Esophagus squamous epithelium (tissue), 5 donors: ENCODE measurements at places on chromosomes 6 and 20. TPM values are rescaled to one million over a fixed set of nuclear protein-coding genes. Genes with fewer than 3 reads are reported as not detected.

Gene EYA2
- 22.1 TPM for total RNA-seq

Gene C20orf141
- total RNA-seq = not detected

Gene PCK1
- 0.68 TPM for total RNA-seq

DNA sequence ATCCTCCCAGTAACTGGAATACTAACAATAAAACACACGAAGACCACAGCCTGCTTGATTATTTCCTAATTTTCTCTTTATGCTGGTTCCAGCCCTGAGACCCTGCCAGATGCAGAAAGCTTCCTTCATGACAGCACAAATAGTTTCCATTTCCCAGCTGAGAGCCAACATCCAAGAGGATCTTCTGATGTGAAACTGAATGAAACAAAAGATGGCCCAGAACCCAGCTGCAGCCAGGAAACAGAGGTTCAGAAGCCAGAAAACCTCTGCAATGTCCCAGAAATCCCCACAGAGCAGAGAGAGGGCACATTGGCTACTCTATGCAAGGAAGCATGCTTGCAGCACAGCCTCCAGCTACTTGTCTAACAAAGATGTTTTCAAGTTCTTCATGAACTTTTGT lies 61.8 kb upstream of the PLEKHG1 start:
- DNase-seq = no peak
- H3K27ac ChIP-seq = peak overlapping the region; percentile 29
- H3K36me3 ChIP-seq = no peaks in the 10 kb centered on the region
- no peak overlapping the region for H3K4me3 ChIP-seq
- no peaks in the 10 kb centered on the region for H3K27me3 ChIP-seq
- H3K4me1 ChIP-seq = no peaks in the 10 kb centered on the region

DNA sequence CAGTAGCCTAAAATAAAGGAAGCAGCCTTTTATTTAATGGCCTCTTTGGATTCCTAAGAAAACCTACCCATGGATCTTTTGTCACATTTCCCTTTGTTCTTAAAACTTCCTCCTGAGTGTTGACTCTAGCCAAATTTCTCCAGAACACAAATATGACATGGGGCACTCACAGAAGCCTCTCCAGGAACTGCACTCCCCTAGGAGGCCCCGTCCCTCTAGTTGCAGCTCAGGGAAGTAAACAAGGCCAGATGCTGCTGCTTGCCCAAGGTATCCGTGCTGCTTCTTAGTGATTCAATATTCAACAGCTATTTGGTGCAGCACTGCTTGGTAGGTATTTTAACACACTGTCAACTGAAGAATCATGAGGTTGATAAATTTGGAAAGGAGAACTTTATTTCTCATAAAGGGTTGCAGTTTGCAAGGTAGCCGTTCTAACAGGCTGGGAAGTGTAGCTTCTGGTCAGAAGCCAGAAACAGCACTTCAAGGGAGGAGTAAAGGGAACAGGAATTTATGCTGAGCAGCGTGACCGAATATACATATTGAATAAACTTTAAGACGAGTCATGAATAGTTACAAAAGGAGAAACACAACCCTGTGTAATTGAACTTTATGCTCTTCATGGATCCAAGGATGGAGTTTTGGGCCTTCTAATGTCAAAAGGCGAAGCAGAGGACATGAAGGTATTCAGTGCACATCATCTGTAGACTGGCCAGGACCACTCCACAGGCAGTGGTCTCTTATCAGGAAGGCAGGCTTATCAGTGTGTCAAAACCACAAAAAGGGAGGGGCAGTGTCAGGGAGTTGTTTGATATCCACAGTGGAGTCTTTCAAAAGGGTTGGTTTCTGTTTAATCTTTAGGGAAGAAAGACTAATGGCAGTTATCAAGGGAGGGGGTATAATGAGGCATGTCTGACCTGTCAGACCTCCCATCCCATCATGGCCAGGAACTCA lies 63.3 kb downstream of the CD24 start:
- H3K4me1 ChIP-seq = peaks cover 69% of the 10 kb centered on the region
- no peaks in the 10 kb centered on the region for H3K27me3 ChIP-seq
- DNase-seq = no peak
- no peak overlapping the region for H3K4me3 ChIP-seq

- H3K4me3 ChIP-seq = no peak overlapping the region
- H3K36me3 ChIP-seq = no peaks in the 10 kb centered on the region
- H3K27ac ChIP-seq = no peak overlapping the region
- H3K27me3 ChIP-seq = no peaks in the 10 kb centered on the region
Measured at GRCh38 chr6:138765896-138766655, 7.5 kb upstream of the CCDC28A start.

DNA sequence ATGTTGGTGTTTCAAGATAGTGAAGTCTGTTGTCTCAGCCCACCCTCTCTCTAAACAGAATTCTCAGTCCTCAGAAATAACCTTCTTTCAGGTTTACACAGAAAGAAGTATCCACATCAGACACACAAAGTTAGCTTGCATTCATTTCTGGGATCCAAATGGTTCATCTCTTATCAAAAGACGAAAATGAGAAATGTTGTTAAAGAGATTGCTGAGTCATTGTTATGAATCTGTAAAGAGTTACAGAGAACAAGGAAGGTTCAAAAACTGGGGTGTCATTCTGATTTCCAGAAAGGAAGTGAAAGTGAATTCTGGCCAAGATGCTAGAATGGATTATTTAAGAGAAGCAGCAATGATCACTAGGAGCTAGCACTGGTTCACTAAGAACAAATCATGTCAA lies 90.5 kb upstream of the ATXN1 start:
- H3K4me1 ChIP-seq = peaks cover 10% of the 10 kb centered on the region
- no peak overlapping the region for H3K4me3 ChIP-seq
- no peaks in the 10 kb centered on the region for H3K36me3 ChIP-seq

DNA sequence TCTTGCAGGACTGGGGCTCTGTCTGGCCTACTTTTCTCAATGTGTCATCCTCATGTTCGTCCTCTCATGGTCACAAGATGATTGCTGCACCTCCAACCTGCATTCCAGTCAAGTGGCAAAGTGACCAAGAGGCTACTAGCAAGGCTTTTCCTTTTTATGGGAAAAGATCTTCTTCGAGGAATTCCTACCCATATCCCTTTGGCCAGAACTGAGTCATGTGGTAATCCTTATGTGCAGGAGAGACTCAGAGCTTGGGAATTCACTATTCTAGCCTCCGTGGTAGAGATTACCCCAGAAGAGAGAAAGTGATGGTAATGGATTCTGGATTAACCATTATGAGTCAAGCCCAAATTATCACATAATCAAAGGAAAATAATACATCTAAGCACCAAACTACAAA lies 162.7 kb downstream of the KCNQ5 start:
- H3K4me1 ChIP-seq = peaks cover 21% of the 10 kb centered on the region
- no peaks in the 10 kb centered on the region for H3K36me3 ChIP-seq
- H3K27ac ChIP-seq = no peak overlapping the region
- no peak overlapping the region for H3K4me3 ChIP-seq

- H3K27me3 ChIP-seq = no peaks in the 10 kb centered on the region
- peak overlapping the region; percentile 97 for H3K27ac ChIP-seq
- H3K4me3 ChIP-seq = peak overlapping the region; percentile 39
- peaks cover 53% of the 10 kb centered on the region for H3K4me1 ChIP-seq
Measured at GRCh38 chr6:26159357-26160273, 72.4 kb downstream of the HFE start.

GRCh38 chr6:170140129-170140528 lies 150.7 kb downstream of the DLL1 start:
- H3K4me1 ChIP-seq = no peaks in the 10 kb centered on the region
- DNase-seq = no peak
- no peaks in the 10 kb centered on the region for H3K27me3 ChIP-seq
- no peaks in the 10 kb centered on the region for H3K36me3 ChIP-seq

DNA sequence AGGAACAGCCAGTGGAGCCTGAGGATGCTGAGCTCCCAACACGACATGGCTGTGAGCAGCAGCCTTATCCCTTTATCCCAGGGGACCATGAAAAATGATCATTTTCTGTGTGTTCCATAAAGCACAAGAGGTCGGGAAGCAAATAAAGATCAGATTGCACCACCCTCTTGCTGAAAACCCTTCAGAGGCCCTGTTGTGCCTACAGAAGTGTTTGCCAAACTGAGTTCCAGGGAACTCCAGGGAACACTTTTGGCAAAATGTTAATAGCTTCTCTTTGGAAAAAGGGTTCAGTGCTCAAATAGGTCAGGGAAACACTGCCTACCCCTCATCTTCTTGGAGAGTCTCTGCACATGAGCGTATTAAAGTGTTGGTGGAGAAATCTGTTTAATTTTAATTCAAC lies 24.4 kb downstream of the ARMC2 start:
- H3K36me3 ChIP-seq = no peaks in the 10 kb centered on the region
- H3K27me3 ChIP-seq = no peaks in the 10 kb centered on the region

DNA sequence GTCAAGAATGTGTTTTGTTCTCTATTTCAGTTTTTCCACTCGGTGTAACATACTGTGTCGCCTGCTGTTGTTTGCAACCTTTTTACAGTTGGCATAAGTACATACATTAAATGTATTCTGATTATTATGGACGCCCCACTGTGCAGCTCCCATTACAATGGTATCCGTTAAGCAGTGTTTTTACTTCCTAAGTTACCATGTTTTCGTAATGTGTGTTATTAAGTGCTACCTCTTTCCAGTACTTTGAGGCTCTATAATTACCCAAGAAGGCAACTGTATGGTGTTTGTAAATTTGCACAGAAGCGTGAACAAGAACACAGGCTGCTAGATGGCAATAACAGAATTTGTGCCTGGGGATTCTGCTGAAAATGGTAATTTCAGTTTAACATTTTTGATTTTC lies 568.0 kb upstream of the MARCKS start:
- no peak for DNase-seq
- no peaks in the 10 kb centered on the region for H3K27me3 ChIP-seq
- H3K4me3 ChIP-seq = no peak overlapping the region
- no peak overlapping the region for H3K27ac ChIP-seq
- H3K36me3 ChIP-seq = no peaks in the 10 kb centered on the region
